ENCODE measurements at places on chromosomes 6 and 20. TPM values are rescaled to one million over a fixed set of nuclear protein-coding genes. Genes with fewer than 3 reads are reported as not detected.

PRKN gene
- total RNA-seq: not detected

COX7A2 gene
- total RNA-seq: 406 TPM

PACRG gene
- not detected for total RNA-seq

KCNQ5 gene
- not detected for total RNA-seq

PDE10A gene
- total RNA-seq: 10.7 TPM

C6orf163 gene
- 0.29 TPM for total RNA-seq

LHFPL5 gene
- not detected for total RNA-seq

LGSN gene
- total RNA-seq: not detected

RNF39 gene
- not detected for total RNA-seq

FLRT3 gene
- 1.4 TPM for total RNA-seq

IYD gene
- total RNA-seq: not detected

ACTL10 gene
- total RNA-seq: 0.49 TPM

NEU1 gene
- total RNA-seq: 55.3 TPM

HDGFL1 gene
- total RNA-seq: not detected

HLA-DRA gene
- total RNA-seq: 21.4 TPM

CFAP61 gene
- total RNA-seq: 0.12 TPM

DNA sequence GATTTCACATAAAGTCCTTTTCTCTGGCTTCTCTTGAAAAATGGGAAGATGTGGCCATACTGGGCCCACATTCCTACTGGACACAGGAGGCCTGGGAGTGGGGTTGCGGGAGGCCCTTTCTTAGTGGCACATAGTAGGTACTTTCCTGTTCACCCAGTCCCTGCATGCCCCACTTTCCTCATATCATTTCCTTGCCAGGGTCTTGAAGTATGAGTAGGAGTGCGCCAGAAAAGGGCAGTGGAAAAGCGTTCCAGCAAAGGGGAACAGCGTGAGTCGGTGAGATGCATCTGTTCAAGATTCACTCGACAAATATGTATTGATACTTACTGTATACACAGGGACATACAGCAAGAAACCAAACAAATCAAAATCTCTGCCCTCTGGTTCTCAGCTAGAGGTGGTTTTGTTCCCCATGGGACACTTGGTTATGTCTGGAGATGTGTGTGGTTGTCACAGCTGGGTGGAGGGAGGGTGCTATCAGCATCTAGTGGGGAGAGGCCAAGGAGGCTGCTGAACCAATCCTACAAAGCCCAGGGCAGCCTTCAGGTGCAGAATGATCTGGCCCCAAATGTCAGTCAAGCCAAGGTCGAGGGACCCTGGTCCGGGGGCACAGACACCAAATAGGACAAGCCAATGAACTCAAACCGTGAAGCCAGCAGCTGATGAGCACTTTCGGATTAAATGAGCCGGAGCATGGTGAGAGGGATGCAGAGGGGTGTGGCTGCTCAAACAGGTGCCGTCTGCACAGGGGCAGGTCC lies 151.4 kb downstream of the CEBPB start:
- DNase-seq: no peak

GRCh38 chr20:3803854-3804253 lies 7.7 kb downstream of the CDC25B start:
- no peak for DNase-seq

DNA sequence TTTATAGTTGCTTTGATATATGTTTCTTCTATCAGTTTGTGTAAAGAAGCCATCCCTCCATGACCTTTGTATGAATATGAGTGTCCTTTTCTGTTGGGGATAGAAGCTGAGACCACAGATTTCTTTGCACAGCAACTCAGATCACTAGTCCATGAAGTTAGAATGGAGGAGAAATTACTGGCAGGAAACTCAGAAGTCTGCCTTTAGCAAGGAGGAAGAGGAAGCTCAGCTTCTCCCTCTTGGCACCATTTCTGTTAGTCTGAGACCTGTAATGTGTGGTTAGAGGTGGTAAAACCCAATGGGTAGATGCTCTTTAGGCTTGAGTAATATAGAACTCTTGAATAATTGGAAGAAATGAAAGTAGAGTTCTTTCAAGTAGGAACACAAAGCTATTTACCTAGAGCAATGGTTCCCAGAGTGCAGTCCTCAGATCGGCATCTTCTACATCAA lies 995.3 kb upstream of the FLRT3 start:
- DNase-seq: no peak

DNA sequence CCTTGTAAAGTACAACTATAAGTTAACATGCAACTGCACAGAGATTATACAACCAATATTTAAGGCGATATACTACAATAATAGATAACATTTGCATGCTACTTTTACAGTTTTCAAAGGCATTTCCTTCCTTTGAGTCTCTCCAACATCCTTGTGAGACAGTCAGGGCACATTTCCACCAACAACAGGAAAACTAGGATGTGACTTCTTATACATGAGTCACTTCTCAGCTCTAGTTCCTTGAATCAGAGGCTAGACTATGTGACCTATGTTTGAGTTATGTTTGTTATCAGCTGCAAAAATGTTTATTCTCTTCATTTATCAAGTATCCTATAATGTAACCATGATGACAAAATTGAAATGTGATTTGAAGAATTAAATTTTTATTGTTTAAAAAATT lies 51.7 kb upstream of the TFAP2D start:
- DNase-seq: no peak

DNA sequence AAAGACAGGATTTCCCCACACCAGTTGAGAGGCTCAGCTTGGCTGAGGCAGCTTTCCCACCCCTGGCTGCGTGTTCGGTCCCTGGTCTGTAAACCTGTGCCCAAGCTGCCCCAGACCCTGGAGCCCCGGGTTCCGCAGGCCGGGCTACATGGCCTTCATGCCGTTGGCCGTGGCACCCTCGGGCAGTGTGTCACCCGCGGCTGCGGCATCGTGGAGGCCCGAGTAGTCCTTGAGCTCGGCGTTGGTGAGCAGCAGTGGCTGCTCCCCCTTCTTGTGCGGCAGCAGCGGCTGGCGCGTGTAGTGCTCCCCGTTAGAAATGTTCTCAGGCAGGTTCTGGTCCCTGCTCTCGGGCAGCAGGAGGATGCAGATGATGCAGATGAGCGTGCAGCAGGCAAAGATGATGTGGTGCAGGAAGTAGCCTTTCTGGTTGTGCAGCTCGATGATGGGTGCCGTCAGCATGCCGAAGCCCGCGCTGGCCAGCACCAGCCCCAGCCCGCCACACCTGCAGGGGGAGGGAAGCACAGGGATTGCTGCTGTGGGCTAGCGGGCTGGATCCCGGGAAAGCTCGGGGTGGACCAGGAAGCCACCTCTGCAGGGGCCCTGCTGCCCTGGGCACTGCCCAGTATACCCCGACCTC lies 14.3 kb downstream of the PSMG4 start:
- no peak for DNase-seq

GRCh38 chr6:117275205-117275604 lies 9.8 kb downstream of the VGLL2 start:
- no peak for DNase-seq

- DNase-seq: no peak
These were observed 71.5 kb downstream of the PKHD1 start for GRCh38 chr6:52015953-52016352.

DNA sequence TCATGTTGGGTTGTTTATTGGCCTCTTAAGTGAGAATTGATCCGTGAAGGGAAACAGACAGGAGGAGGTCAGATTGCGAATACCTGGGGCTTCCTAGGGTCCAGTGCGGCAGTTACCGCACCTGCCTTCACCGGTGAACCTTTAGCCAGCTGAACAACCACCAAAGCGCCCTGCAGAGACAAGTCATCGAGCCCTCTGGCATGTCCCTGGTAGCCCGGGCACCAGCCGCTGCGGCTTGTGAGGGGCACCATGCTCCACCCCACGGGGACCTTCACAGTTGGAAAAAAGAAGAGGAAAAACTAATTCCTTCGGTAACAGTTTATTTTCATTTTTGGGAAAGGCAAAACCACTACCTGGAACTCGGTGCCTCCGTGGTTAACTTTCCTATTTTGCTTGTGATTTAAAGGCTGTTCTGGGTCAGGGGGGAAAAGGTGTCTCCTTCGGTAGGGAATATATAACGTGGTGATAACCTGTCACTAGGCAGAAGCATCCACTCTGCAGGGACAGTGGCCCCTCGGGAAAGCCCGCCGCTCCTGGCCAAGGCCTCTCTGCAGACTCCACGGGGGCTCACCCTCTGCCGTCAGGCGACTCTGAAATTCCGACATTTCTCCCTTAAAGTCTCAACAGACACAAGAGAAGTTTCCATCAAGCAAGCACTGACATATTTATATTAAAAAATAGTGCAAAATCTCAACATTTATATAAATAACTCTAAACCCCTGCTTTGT lies 30.7 kb upstream of the ZBP1 start:
- DNase-seq: no peak

DNA sequence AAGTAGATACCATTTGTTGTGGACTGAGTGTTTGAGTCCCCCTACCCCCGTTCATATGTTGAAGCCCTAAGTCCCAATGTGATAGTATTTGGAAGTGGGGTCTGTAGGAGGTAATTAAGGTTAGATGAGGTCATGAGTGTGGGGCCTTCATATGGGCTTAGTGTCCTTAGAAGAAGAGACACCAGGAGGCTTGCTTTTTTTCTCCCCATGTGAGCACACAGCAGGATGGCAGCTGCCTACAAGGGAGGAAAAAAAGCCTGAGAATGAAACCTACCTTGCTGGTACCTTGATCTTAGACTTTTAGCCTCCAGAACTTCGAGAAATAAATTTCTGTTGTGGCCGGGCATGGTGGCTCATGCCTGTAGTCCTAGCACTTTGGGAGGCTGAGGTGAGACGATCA lies 67.9 kb upstream of the TULP4 start:
- no peak for DNase-seq

GRCh38 chr20:48405909-48406308 lies 421.9 kb downstream of the PREX1 start:
- no peak for DNase-seq

DNA sequence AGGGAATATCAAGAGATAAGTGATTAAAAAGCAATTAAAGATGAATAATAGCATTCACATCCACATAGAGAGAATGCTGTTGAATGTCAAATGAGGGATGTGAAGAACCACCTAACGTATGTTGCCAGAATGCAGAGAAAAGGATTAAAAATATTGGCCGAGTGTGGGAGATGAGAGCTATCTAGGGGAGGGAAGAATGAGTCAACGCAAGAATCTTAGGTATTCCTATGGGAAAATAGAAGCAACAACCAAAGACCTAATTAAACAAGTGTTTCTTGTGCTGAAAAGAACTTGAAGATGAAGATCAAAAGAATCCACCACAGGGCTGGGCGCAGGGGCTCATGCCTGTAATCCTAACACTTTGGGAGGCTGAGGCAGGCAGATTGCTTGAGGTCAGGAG lies 12.2 kb upstream of the RSPH3 start:
- no peak for DNase-seq

GRCh38 chr6:16633961-16634360 lies 127.3 kb downstream of the ATXN1 start:
- no peak for DNase-seq

- peak; percentile 38 for DNase-seq
These were observed 87.9 kb upstream of the BEND6 start for GRCh38 chr6:56866917-56867522.

DNA sequence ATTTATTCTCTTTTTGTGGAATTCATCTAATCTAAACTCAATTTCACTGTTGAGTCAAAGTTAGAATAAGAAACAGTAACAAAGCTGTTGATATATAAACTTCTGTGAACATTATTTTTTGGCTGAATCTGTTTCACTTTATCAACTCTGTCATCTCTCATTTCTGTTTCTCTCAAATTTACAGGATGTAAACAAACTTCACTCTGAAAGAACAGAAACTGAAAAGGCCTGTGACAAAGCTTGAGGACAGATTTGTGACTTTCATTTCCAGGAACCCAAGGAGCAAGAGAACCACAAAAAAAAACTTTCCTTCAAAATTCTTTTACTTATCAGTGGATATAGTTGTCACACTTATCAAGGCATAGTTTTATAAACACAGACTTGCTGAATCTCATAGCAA lies 447.9 kb upstream of the OPRM1 start:
- DNase-seq: no peak

GRCh38 chr6:42512579-42512978 lies 51.2 kb upstream of the UBR2 start:
- DNase-seq: peak; percentile 18

GRCh38 chr6:37516920-37517405 lies 17.3 kb upstream of the CCDC167 start:
- no peak for DNase-seq

DNA sequence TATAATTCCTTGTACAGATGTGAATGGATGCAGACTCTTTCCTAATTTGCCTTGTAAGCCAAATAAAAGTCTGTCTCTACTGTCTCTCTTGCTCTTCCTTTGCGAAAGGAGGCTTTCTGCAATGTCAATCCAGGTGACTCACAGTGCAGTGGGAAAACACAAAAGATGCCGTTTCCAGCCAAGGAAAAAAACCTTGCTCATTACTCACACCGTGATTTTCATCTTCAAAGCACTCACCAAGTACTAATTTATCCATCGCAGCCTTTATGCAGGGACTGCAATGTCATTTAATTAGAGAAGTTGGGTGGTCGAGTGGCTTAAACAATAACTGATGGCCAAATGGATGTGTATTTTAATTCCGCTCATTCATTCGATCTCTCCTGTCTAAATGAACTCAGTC lies 23.8 kb downstream of the SAYSD1 start:
- DNase-seq: no peak

GRCh38 chr6:125693480-125693879 lies 56.0 kb upstream of the HEY2 start:
- no peak for DNase-seq

GRCh38 chr20:40728470-40728869 lies 39.4 kb upstream of the MAFB start:
- peak; percentile 14 for DNase-seq

GRCh38 chr6:33710296-33711121 lies 991 bp downstream of the UQCC2 start:
- no peak for DNase-seq

DNA sequence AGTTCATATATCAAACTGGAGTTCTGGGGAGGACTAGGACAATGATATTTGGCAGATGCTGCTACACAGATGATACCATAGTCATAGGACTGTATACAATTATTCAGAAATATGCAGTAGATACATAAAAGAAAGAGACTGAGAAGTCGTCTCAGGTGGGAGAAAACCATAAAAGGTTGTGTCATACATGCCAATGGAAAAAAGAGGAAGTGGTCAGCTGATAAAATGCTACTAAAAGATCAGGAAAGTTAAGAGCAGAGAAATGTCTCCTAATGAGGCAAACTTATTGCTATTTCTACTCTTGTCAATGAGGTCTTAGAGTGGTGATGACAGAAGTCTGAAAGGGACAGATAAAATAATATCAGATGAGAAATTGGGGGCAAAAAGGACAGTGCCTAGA lies 407.6 kb downstream of the COL12A1 start:
- no peak for DNase-seq

DNA sequence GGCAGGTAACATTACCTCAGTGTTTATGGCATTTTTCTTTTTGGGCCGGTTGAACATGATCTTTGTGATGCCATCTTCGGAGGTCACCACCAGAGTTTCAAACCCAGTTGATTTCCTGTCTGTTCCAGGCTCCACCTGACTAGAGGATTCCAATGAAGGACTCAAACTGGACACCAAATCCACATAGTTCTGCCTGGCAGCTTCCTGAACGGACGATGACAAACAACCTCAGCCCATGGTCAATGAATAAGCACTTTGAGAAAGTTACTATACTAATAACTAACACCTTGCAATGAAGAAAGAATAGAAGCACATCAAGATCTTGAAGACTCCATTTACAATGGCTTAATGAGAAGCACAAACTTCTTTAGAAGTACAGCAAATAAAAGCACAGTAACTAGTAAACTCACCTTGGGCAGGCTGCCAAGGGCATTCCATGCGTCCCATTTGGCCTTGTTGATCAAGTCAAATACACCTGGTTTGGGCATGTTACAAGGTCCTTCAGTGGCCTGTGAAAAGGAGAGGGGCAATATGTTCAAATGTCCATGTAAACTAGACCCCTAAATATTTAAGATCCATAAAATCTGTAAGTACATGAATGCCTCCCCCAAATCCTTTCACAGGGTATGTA lies 4.9 kb downstream of the ECI2 start:
- DNase-seq: no peak
